Stimulated activated CD4-positive, alpha-beta T cell treated with anti-CD3 and anti-CD28 coated beads, Interleukin-1b, Interleukin-23, amount 100 ng/mL, for 4 hours (primary cell): ENCODE measurements at places on chromosomes 6 and 20.

DNA sequence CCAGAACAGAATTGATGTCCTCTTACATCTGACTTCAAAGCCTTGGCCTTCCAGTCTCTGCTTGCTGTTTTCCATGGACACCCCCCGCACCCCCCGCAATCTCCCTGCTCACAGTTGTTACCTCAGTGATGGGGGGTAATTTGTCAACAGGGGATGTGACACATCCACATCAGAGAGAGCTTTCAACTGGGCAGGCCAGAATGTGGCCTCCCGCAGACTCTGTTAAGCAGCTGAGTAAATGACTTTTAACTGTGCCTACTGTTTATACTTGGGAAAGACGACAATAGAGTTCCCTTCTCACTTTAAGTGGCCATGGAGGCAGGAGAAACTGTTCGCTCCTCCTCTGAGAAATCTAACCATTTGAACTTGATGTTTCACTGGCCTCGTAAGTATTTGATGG, 51.0 kb downstream of the TXNDC5 start:
- no peak for DNase-seq

GRCh38 chr20:50995506-50995905, 27.4 kb downstream of the KCNG1 start:
- no peak for DNase-seq

GRCh38 chr6:106257195-106257594, 68.4 kb downstream of the ATG5 start:
- DNase-seq: no peak

DNA sequence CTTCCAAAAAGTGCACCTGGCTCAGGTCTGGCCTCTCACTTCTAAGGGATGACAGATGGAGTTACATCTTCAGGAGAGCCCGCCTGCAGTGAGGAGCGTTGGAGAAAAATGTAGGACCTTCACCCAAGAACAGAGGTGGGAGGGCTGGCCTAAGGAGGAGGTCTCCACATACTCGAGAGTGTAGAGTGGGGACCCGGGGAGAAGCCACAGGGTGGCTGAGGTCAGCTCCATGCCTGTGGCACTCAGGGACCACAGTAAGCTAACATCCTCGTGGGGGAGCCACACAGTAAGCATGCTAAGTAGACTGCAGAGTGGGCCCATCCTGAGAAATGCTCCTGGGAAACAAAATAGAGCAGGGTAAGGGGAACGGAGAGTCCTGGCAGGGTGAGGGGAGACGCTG, 24.0 kb downstream of the AAR2 start:
- DNase-seq: no peak

GRCh38 chr6:47044397-47044796, 2.3 kb upstream of the ADGRF1 start:
- no peak for DNase-seq

DNA sequence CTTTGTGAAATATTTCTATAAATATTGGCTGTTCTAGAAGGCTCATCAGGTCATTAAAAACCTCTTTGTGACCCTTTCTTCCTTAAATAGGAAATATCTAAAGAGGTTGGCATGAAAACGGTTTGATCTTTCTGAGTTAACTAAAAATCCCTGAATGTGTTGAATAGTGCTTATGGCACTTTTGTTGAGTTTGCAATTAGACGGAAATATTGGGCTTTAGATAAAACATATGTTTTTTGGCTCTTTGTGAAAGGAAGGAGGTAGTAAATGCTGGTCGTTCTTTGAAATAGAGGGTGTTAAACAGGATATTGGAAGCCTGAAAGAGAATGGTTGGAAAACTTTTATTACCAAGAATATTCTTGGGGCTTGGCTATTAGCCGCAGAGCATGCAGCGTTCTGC, 163.0 kb downstream of the ARID1B start:
- no peak for DNase-seq

DNA sequence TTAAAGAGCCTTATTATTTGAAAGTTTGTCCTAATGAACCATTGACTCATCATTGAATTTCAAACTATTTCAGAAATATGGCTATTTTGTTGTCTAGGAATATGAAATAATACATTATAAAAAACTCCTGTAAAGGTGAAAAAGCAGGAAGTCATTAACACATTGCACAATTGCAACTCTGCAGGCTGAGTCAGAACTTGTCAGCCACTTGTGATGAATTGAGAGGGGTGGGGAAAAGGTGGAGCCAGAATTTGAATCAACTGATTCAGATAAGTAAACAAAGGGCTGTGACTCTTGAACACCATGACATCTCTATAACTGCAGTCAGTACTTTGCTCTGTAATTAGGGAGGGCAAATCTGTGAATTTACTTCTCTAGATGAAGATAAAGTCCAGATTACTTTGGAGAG, 6.0 kb downstream of the C6orf141 start:
- DNase-seq: no peak

DNA sequence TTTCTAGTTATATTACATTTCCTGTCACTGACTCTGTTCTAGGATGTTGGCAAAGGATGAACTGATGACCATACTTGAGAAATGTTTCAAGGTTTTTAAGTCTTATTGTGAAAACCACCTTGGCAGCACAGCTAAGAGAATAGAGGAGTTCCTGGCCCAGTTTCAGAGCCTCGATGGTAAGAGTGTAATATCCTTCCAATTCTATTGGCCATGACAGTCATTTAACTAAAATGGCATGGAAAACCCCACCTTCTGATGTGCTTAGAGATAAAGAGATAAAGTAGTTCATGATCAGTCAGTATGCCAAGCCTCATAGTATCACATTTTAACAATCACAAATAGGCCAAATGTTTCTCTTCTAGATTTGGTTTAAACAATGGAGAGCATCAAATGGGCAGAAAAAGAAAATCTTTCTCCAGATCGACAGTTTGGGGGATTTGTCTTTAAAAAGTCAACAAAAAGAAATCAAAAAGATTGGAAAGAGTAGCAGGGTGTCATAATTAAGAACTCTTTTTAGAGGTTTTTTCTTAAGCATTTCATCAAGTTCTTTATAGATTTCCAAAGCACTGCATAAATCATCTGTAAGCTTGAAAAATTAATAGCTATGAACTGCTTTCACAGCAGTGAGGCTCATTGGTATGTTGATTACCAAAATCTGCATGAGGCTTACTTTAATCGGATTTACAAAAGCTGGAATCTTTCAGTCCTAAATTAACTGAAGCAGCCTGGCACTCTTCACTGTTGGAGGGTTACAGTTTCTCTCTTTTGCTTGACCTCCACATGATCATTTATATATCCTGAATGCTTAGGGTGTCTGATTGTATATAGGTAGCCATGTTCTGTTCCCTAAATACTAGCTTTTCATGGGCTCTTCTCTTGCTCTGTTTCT, 48.7 kb downstream of the AKIRIN2 start:
- no peak for DNase-seq

- DNase-seq: no peak
Observed at GRCh38 chr20:61665528-61666470, 399.9 kb downstream of the TAF4 start.

GRCh38 chr6:170344631-170345576, 38.3 kb downstream of the FAM120B start:
- no peak for DNase-seq

GRCh38 chr6:104572901-104573300, 286.8 kb downstream of the HACE1 start:
- DNase-seq: no peak

- DNase-seq: no peak
Observed at GRCh38 chr6:134375220-134375580, 57.3 kb upstream of the SGK1 start.

DNA sequence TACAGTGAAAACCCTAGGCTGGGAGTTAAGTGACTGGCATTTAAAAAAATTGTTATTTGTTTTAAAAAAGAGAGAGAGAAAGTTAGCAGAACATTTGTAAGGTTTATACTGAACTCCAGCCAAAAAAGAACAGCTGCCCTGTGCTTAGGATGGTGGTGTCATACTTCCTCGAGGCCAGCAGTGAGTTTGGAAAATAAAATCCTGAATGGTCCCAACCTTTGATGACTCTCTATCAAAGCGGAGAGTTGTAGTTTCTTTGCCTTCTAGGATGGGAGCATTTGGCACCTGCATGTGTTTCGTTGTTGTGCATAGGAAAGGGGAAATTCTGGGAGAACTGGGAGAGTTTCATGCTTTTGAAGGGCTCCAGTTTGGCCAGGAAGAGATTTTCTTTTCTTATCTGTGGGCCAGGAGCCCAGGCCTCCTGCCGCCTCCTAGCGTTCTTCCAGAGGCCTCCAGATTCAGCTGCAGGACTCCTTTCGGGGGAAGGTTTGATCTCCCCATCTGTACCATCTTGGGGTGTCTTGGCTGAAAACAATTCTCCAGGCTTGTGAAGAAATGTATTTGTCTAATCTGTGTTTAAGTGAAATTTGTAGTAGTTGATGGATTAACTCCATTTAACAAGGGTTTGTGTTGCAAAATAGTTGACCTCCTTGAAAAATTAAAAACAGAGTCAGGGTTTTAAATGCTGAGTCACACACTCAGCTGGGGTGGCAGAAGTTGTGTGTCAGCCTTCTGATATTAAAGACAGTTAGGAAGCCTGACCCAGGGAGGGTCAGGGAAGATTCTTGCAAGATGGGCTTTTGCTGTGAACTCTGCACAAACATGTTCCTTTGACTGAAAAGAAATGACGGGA, 63.4 kb downstream of the TXNDC5 start:
- DNase-seq: no peak

- no peak for DNase-seq
Observed at GRCh38 chr6:137122612-137123011, 50.8 kb downstream of the IL22RA2 start.

- DNase-seq: no peak
Observed at GRCh38 chr6:44740566-44741120, 353.1 kb downstream of the CDC5L start.

GRCh38 chr6:168926306-168926705, 327.3 kb downstream of the THBS2 start:
- no peak for DNase-seq

DNA sequence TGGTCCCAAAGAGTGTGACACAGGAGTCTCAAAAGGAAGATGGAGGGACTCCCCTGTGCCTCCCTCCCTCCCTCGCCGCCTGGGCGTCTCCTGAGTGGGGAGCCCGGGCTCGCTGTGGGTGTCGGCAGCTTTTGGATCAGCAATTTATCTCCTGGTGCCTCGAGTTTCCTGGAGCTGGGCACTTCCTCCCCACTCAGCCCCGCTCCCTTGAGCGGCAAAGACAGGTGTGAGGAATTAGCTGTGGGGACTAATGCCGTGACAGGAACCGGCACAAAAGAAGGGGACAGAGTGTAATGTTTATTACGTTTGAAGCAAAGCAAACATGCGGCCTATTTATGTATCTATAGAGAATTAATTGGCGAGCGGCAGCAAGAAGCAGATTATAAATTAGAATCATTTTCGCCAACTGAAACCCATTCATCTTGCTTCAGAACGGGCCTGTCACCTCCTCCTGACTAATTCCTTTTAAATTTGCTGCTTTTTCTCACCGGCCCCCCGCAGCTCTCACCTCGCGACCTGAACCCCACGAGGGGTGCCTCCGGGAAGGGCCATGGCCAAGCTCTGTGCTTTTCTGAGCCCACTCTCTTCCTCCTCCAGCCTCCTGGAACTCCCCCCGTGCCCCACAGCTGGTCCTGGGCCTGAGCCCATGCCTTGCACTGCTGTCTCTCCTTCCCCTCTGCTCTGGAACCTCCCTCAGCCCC, 8.8 kb upstream of the CDH22 start:
- DNase-seq: no peak

GRCh38 chr6:161199850-161200249, 74.0 kb downstream of the AGPAT4 start:
- no peak for DNase-seq

DNA sequence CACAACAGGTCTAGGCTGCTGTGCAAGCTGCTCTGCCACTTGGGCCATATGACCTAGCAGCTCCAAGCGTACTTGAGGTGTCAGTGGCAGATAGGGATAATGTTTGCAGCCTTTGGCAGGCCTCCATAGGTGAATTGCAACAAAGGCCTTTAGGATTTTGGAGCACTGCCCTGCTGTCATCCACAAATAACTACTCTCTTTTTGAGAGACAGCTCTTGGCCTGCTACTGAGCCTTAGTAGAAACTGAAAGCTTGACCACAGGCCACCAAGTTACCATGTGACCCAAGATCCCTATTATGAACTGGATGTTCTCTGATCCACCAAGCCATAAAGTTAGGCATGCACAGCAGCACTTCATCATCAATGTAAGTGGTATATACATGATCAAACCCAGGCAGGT, 29.9 kb downstream of the FBXO30 start:
- no peak for DNase-seq

GRCh38 chr6:111522393-111523020, 39.5 kb upstream of the REV3L start:
- no peak for DNase-seq

DNA sequence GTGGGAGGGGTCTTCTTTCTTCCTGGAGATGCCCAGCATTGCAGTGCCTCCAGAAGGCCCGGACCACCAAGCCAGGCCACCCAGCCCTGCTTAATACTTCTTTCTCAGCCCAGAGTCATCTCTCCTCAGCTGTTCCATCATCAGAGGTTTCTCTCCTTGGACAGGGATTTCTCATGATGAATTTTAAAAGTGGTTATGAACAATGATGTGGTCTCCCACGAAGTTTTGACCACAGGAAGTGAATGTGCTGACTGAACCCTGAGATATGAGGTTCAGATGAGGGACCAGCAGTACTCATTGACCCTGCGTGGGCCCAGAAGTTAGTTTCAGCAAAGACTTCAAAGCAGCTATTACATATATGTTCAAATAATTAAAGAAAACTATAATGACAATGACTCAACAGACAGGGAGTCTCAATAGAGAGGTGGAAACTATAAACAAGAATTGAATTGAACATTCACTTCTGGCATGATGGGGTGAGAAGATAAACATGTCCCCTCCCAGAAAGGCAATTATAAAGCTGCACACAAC, 114.5 kb upstream of the SLC22A16 start:
- DNase-seq: no peak

- no peak for DNase-seq
Observed at GRCh38 chr6:27726619-27727023, 185.6 kb downstream of the OR2B2 start.

- DNase-seq: no peak
Observed at GRCh38 chr6:11330413-11330760, 97.9 kb upstream of the NEDD9 start.

DNA sequence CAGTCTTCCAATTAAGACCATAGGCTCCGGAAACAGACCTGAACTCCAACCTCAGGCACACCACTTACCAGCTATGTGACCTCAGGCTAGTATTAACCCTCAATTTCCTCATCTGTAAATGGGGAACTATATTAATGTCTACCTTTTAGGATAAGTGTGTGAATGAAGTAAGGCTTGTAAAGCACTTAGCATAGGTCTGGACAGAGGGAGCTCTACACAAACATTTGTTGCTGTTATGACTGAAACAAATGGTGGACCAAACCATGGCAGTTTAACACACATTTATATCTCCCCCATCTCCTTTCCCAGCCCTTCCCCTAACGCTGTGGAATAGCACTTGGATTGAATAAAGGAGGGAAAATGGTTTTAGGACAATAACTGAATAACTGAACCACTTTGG, 48.7 kb downstream of the TSHZ2 start:
- DNase-seq: no peak

DNA sequence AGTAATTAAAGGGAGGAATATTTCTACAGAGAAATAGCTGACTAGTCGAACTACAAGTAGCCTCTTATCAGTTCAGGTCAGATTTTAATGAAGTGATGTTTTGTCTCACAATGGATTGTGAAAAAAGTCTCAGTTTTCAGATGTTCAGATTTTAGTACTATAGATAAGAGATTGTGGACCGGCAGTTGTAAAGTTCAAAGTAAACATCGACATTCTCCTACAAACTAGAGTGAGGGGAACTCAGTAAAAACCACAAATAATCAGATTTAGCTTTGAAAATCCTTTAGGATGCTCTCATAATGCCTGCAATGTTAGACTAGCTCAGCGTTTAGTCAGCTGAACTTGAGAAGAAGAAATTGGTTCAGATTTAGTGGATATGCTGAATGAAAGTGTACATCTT, 39.9 kb downstream of the RCAN2 start:
- no peak for DNase-seq
